ENCODE measurements at places on chromosomes 11 and 22.

DNA sequence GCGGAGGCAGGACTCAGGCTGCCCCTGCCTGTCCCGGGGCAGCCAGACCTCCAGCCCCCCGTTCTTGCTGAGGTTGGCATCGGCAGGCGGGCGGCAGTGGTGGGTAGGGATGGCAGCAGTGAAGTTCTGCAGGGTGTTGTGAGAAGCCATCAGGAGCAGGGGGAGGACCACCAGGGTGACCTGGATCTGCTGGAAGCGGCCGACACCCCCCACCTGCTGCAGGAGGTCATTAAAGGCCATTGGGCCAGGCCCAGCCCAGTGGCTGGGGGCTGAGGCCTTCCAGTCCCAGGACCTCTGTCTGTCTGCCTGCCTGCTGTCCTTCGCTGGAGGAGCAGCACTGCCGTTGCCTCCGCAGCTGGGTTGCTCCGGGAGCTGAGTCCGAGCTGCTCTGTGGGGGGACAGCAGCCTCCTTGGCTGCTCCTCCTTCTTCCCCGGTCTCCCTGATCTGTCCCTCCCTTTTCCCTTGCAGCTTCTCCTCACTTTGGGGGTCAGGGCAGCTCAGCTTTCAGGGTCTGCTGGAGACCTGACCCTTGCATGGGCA, at the start of gene SLC22A6:
Gene SLC22A6, minus strand, starts transcription at position 517 of the 541 bp plus-strand sequence. Its CDS starts 277 bp downstream, at position 240.
- DNase-seq: no peak

GRCh38 chr11:36062796-36063365, 119.0 kb downstream of the LDLRAD3 start:
- no peak for DNase-seq

DNA sequence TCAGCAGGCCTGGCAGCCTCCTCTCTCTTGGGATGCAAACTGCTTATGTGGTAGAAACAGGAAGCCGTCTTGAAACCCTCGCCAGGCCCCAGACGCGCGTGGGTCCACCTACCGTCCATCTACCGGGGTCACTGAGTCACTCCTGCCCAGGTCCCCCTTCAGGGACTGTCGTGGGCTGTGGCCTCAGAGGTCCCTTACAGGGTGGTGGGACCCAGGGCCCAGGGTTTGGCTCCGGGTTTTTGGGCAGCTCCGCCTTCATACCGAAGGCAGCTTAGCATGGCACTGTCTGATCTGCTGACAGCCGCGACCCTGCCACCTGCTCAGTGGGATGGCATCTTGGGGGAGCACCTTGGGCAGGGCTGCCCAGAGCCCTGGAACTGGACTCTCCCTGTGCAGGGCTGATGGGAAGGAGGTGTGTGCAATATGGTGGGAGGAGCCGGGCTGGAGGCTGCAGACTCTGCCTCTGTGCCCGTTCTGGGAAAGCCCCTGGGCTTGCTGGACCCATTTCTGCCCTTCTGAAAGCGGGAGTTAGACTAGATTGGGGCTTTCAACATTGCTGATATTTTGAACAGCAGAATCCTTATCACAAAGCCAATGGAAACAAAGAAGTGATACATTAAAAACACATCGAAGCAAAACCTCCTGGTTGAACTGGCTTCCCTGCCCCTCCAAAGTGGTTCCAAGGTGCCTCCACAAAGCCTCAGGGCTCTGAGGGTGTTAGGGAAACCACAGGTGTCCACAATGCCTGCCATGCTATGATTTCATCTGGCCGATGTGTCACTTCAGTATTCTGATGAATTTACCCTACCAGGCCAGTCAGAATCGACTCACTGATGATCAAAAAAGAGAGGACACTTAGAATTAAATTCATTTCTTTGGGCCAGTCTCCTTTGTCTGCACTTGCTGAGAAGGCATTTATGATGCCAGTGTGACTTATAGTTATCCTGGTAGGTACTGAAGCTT, 316.5 kb downstream of the KIRREL3 start:
- DNase-seq: no peak

DNA sequence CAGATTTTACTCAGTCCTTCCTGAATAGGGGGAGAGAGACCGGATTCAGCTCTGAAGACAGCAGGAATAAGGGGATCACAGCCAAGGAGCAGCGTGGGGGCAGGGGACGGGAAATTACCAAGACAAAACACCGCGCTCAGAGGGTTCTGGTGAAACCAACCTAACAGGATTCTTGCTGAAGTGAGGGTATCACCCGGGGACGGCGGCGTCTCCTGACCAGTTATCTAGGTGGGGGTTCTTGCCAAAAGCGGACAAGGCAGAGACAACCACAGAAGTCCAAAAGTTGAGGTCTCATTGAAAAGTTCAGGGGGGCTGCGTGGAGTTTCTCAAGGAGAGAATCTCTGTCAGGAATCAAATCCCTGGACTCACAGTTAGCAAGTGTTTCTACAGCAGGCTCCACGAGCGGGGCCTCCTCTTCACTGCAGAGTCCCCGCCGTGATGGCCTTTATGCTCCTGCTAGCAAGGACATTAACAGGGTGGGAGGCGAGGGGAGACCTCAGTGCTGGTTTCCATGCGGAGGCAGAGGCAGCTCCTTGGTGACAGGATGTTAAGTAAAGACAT, 291.0 kb downstream of the BRD1 start:
- no peak for DNase-seq

- peak; percentile 99 for DNase-seq
Measured at GRCh38 chr11:86069408-86070101, 671 bp upstream of the PICALM start.

DNA sequence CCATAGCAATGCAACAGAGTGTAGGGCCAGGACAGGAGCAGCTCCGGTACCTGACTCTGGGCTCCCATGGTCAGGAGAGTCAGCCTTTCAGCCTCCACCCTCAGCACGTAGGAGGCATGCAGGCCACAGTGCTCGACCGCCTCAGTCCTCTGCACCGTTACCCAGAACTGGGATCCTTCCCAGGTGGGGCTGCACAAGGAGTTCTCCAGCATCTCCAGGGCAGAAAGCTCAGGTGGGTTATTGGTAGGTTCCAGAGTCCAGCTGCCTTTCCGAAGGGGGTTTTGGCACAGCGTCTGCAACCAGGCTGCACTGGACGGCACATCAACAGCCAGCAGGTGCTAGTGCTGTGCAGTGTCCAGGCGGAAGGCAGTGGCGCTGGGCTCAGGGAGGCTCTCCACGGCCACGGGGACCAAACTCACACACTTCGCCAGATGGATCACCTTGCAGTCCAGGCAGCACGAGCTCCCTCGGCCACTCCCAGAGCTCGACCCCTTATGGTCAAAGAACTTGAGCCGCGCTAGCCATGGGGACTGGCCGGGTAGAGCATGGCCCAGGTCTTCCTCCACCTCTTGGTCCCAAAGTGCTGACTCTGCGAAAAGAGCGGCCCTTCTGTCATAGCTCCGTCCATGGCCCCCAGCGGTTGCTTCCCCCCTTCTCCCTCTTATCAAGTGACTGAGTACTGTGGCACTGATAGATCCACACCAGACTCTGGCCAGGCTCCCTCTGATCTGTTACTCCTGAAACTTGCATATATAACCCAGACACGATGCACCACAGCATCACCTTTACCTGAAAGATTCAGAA, 6.9 kb upstream of the PHOX2A start:
- DNase-seq: no peak

DNA sequence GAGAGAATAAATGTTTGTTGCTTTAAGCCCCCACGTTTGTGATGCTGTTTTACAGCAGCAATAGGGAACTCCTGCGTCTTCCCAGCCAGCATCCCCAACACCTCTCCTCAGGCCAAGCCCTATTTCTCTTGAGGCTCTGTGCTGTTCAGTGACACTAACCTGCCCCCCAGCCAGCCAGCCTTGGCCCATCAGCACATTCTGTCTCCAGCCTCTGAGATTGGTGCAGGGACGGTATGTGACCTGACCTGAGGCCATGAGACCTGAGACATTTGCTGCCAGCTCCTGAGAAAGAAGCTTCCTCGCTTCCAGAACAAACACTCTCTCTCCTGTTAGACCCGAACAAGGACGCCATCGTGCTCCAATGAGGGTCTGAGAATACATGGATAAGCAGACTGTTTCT, 38.5 kb upstream of the SLC35C1 start:
- DNase-seq: no peak

DNA sequence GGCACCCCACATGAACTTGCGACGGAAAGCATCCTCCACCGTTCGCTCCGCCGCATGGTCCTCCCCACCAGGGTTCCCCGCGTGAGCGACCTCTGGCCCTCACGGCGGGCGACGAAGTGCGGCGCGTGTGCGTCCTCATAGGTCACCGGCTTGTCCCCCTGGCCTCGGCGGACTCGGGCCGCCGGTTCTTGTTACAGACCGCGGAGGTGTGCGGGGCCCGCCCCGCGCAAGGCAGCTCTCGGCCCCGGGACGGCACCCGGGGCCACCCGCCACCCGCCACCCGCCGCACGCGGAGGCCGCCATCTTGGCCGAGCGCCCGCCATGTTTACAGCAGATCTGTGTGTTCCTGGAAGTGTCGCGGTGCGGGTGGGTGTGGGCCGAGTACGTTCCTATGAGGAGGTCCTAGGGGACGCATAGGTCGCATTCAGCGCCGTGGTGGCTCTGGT, 3.5 kb upstream of the IFITM2 start:
- no peak for DNase-seq

DNA sequence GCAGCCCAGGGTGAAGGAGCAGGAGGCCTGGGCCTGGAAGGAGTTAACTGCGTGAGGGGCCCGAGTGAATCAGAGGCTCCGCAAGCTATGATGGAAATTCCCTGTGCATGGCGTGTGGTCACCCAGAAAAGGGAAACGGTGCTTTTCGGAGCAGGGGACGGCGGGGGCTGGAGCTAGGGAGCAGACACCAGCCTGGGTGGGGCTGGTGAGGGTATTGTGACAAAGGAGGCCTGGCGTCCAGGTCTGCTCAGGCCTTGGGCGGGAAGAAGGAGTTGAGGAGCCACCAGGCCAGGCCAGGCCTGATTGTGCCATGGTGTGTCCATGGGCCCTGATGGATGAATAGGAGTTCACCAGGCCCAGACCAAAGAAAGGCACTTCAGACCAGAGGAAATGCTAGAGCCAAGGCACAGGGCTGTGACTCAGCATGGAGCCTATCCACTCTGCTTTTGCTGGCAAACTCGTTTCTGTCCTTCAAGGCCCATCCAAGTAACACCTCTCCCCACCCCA, 12.8 kb upstream of the SPI1 start:
- no peak for DNase-seq

- DNase-seq: no peak
Measured at GRCh38 chr11:46594374-46594700, 514 bp upstream of the AMBRA1 start.

DNA sequence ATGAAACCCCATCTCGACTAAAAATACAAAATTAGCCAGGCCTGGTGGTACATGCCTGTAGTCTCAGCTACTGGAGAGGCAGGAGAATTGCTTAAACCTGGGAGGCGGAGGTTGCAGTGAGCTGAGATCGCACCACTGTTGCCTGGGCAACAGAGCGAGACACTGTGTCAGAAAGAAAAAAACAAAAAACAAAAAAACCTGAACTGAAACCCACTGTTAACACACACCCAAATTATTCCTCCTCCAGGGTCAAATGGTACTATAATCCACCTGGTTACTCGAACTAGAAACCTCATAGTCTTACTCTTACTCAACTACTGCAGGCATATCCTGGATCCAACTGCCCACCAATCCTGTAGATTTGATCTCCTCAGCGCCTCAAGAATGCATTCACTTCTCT, 35.5 kb downstream of the USP28 start:
- DNase-seq: no peak

DNA sequence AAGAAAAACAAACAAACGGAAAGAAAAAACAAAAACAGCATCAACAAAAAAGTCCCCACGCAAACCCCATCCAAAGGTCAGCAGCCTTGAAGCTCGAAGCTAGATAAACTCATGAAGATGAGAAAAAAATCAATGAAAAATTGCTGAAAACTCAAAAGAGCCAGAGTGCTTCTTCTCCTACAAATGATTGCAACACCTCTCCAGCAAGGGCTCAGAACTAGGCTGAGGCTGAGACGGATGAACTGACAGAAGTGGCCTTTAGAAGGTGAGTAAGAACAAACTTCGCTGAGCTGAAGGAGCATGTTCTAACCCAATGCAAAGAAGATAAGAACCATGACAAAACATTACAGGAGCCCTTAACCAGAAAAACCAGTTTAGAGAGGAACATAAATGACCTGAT, 18.4 kb upstream of the FTH1 start:
- DNase-seq: no peak

DNA sequence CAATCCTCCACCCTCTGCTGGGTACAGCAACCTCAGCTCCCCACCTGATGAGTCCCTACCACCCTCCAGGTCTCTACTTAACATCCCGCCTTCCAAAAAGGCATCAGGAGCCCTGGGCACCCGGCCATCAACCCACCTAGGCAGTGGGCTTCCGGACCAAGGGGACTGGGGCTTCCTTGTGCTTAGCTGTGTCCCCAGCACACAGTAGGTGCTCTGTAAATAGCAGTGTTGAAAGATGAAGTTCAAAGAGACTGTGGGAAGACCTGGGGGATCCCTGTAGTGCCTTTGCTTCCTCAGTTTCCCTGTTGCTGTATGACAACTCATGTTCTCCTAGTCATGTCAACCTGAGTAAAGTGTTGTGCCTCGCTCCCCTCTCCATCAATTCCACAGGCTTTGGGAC, 21.0 kb downstream of the VWCE start:
- DNase-seq: no peak

GRCh38 chr11:64441127-64441526, 82.2 kb downstream of the RPS6KA4 start:
- no peak for DNase-seq

DNA sequence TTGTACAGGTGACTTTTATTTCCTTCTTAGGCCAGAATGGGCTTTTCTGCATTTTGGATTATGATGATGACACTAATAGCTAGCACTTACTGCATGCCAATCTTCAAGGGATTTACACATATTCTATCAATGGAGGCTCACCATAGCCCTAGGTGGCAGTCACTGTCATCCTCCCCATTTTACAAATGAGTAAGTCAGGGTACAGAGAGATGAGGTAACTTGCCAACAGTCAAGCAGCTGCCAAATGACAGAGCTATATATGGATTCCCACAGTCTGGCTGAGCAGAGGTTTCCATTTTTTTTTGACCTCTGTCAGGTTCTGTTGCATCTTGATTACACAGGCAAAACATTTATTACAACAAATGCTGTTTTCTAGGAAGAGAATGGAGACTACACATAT, 23.8 kb upstream of the C11orf96 start:
- no peak for DNase-seq

DNA sequence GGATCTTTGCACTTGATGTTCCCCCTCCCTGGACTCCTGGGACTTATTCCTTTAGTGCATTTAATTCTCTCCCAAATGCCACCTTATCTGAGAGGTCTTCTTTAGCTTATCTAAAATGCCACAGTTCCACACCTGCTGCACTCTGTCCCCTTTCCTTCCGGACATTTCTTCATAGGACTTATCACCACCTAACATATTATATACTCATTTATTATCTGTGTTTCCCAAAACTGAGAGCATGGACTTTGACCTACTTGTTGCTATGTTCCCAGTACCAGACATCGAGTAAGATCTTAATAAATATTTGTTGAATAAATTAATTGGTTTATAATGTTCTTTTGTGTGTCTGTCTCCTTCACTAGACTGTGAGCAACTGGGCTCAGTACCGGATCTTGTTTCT, 585.3 kb downstream of the INSC start:
- no peak for DNase-seq

GRCh38 chr22:35034963-35035362, 31.0 kb upstream of the ISX start:
- no peak for DNase-seq

GRCh38 chr11:14583252-14584034, 60.2 kb upstream of the PDE3B start:
- no peak for DNase-seq

GRCh38 chr11:34203377-34203871, 98.0 kb downstream of the NAT10 start:
- no peak for DNase-seq

GRCh38 chr11:50102916-50103315, 70.2 kb downstream of the OR4C45 start:
- DNase-seq: no peak

- no peak for DNase-seq
Measured at GRCh38 chr11:86932924-86933875, 22.0 kb downstream of the FZD4 start.

Measured in astrocyte (in vitro differentiated cells and primary cell).